ENCODE measurements at places on chromosomes 16 and 17.

- peak; percentile 22 for DNase-seq
Measured at GRCh38 chr16:3029491-3030221, 5.8 kb downstream of the THOC6 start.

- DNase-seq, result no peak
Measured at GRCh38 chr17:71460943-71461342, 659.9 kb upstream of the SOX9 start.

DNA sequence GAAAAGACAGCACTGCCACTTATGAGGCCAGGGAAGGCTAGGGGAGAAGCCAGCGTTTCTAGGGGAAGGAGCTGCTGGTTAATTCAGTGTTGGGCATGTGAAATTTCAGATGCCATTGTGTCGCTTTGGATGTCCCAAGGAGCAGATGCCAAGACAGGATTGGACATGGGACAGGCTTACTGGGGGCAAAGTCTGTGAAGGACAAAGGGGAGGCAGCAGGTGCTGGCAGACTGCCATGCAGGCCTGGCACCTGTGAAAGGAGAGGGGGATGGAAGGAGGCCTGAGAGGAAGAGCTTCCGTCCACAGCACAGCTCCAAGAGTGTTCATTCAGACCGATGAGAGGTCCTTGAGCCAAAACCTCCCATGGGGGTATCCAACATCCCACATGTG lies 255.5 kb upstream of the RPL38 start:
- DNase-seq, result no peak

GRCh38 chr16:51509336-51509735 lies 358.3 kb upstream of the SALL1 start:
- DNase-seq, result no peak

DNA sequence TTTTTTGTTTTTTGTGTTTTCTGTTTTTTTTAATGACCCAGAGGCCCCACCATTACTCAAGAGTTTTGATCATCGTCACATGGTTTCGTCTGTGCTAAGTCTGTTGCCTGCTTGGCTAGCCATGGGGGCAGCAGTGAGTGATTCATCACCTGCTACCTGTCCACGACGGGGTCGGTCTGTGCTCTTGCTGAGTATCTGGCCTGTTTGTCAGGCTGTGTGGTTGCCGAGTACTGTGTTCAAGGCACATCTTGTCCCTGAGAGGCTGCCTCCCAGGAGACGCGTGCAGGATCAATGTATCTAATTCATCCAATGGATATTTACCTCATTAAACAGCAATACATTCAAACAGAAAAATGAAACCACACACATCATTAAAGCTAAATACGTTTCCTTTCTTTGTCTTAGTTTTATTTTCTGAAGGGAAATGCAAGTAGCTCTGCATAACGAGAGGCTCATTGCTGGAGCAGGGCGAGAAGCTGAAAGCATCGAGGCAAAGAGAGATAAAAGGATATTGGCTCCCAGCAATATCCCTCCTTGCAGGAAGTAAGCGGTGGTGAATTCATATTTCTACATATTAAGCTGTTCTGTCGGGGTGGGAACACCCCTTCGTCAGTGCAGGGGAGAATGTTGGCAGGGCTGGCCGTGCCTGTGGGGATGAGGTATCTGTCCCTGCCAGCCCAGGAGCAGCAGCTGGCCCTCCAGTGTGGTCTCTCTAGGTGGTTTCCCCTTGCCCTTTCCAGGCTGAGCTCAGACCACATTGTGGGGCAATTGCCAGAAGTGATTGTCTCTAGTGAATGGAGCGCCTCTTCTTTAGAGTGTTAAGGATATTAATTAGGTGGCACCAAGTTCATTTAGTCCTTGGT lies 166.2 kb upstream of the ASIC2 start:
- no peak for DNase-seq

DNA sequence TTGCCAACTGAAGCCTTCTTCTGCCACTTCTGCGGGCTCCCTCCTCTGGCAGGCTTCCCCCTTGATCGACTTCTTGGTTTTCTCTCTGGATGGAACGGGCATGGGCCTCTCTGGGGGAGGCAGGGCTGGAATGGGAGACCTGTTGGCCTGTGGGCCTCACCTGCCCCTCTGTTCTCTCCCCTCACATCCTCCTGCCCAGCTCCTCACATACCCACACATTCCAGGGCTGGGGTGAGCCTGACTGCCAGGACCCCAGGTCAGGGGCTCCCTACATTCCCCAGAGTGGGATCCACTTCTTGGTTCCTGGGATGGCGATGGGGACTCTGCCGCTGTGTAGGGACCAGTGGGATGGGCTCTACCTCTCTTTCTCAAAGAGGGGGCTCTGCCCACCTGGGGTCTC lies 6.5 kb upstream of the LASP1NB start:
- no peak for DNase-seq

GRCh38 chr16:27408602-27409031 lies 6.6 kb downstream of the IL21R start:
- no peak for DNase-seq

GRCh38 chr16:62568926-62569325 lies 532.7 kb upstream of the CDH8 start:
- DNase-seq, result no peak

DNA sequence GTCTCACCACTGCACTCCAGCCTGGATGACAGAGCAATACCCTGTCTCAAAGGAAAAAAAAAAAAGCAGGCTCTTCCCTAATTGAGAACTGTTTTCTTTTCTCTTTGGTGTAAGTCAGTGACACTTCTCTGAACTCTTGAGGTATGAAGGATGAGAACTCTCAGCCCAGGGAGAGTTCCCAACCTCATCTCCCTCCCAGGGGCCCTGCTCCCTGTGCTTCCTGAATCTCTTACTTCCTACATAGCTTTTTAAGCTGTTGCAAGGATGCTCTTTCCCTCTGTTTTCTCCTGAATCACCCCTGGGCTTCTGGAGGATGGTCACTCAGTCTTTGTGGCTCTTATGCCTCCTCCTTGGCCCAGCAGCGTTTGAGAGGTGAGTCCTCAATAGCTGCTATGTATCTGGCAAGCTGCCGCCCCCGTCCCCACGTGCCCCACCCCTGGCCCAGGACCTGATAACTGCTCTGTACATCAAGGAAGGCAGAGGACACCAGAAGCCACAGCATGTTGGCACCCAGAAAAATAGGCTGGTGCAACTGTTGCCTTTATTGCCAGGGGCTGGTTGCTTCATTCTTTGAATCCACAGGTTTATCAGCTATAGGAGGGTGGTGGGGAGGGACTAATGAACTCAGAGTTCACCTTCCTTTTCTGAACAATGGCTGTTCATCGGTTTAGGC lies 24.0 kb downstream of the IGF2BP1 start:
- DNase-seq, result no peak

DNA sequence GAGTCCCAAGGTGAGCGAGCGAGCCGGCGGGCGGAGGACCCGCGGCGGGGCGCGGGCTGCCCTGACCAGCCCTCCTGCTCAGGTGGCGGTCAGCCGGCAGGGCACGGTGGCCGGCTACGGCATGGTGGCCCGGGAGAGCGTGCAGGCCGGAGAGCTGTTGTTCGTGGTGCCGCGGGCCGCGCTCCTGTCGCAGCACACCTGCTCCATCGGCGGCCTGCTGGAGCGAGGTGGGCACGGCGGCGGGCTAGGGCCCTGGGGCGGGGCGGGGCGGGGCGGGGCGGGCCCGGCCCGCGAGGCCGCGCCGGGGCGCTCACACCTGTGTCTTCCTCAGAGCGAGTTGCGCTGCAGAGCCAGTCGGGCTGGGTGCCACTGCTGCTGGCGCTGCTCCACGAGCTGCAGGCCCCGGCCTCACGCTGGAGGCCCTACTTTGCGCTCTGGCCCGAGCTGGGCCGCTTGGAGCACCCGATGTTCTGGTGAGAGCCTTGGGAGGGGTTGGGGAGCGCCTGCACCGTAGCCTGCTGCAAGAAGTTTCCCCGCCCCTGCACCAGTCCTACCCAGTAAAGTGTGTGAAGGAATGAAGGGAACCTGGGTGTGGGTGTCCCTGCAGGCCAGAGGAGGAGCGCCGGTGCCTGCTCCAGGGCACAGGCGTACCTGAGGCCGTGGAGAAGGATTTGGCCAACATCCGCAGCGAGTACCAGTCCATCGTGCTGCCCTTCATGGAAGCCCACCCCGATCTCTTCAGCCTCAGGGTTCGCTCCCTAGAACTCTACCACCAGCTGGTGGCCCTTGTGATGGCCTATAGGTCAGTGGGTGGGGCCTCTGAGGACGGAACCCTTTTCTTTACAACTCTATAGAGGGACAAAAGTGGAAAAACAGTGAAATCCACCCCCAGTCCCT lies 802 bp downstream of the SETD6 start:
- no peak for DNase-seq

- no peak for DNase-seq
Measured at GRCh38 chr16:74051-74746, 1.8 kb upstream of the RHBDF1 start.

DNA sequence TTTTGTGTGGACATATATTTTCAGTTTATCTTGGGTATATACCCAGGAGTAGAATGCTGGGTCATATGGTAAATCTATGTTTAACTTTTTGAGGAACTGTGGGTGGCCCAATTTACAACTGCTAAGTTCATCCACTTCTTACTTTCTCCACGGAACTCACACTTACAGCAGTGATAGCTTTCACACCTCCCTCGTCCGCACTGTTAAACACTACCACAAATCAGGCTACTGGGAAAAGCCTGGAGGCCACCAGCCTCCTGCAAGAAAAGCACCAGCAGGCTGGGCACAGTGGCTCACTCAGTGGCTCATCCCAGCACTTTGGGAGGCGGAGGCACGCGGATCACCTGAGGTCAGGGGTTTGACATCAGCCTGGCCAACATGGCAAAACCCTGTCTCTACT lies 14.7 kb upstream of the ZG16 start:
- DNase-seq, result no peak

GRCh38 chr16:47578033-47578432 lies 116.9 kb downstream of the PHKB start:
- DNase-seq, result no peak

DNA sequence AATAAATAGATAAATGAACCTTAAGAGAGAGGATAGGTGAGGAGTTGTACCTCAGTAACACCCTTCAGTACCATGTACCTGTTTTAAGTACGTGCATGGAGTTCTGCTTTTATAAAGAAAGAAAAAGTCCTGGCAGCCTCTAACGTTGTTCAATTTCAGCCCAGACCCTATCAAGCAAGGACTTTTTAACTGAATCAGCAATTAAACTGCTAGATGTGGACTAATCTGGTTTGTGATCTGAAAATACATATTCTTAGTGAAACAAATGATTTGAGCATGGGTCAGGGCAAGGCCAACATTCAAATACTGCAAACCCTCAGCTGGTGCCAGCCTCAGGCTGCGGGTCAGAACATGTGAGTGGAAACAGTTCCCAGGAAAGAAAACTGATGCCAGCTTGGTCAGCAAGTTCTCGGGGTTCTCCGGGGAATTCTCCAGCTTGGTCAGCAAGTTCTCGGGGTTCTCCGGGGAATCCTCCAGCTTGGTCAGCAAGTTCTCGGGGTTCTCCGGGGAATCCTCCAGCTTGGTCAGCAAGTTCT lies 84.5 kb downstream of the MRM3 start:
- no peak for DNase-seq

DNA sequence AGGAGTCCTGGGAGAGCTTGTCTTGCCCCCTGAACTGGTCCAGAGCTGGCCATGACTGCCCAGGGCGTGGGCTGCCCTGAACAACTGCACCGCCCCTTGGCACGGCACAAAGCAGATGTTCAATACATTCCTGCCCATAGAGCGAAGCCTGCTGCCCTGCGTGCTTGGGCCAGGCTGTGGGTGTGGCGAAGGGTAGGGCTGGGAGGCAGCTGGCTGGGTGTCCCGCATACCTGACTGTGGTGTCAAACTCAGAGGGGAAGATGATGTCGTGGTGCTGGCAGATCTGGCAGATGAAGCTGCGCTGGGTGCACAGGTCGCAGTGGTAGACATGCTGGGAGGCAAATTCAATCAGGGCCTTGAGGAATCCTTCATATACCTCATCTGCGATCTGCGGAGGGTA lies 124.2 kb upstream of the SMURF2 start:
- no peak for DNase-seq

GRCh38 chr17:51152766-51153209 lies 571 bp upstream of the NME1 start:
- DNase-seq, result no peak

DNA sequence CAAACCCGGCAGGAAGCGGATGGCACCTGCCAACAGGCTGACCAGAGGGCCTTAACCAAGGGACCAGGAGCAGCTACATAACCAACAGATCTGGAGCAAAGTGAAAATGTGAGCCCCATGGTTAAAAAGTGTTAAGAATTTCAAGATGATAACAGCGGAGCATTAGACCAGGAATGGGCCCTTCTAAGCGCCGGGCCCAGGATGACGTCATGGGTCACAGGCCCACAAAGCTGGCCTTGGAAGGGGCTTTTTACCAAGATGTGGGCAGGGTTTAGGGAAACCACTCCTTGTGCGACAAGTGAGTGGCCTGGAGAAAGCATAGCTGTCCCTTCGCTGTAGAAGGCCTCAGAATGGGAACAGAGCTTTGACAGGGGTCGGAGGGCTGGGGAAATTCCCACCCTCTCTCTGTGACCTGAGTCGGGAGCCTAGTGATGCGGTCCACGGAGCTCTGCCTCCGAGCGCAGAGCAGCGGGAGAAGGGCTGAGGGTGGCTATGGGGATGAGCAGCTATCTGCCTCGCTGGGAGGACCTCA lies 84.4 kb upstream of the RPL38 start:
- DNase-seq, result no peak

- no peak for DNase-seq
Measured at GRCh38 chr16:1929105-1929504, 10.9 kb upstream of the HS3ST6 start.
